Stimulated activated CD8-positive, alpha-beta memory T cell treated with anti-CD3 and anti-CD28 coated beads, Interleukin-4, amount 100 ng/mL, for 48 hours (primary cell): ENCODE measurements at places on chromosomes 2 and 18.
A peak's percentile ranks its signal among the peaks of the same experiment; 100 is the strongest.

DNA sequence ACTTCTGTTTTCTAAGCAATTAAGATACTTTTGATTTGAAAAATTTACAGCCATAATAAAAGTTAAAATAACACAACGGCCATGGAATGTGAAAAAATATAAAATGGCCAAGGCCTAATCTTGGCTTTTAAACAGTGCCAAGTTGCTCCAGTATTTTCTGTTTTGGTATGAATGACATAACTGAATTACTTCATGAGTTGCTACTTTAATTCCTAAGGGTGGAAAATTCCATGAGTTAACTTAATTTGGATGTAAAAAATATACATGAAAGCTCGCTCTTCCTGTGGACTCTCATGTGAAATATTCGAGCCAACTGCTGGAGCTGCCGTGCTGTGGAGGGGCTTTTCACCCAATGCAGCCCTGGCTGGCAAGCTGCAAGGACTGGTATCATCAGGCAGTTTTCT is 286.0 kb upstream of the CCDC68 start:
- no peak for DNase-seq

DNA sequence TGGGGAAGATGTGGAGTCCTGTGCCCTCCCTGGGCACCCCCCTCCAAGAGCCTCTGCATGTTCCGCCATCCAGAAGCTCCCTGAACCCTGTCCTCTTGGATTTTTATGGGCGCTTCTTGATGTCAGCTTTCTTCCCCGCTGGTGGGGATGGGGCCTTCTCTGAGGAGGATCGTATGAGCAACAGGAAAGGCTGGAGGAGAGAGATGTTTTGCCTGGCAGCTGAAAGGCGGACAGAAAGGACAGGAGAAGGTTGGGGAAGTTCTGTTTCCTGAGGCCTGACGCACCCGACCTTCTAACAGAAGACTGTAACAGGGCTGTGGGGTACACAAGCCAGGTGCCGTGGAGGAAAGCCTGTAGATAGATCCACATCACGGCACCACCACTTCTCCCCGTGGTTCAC is 238.8 kb downstream of the LDLRAD4 start:
- DNase-seq = no peak

- no peak for DNase-seq
Measured at GRCh38 chr18:31189757-31190156, 27.1 kb upstream of the DSC1 start.

GRCh38 chr2:88698027-88698413 is 6.5 kb downstream of the RPIA start:
- DNase-seq = no peak

DNA sequence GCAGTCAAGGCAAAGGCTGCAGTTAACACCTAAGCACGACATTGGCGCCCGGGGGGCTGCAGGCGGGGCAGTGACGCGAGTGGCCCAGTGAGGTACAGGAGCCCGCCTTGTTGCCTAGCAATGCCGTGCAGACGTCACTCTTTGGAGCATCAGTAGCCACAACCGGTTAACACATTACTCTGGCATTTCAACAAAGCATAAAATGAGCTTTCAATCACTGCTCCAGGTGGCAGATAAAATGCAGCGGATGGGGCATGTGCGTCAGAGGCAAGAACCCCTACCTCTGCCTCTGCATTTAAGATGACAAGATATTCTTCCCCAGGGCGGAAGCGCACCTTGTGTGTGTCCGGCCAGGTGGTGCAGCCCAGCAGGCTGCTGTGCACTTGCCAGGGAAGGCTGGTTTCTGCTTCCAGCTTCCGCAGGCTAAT is 139.4 kb downstream of the MTCL1 start:
- no peak for DNase-seq

DNA sequence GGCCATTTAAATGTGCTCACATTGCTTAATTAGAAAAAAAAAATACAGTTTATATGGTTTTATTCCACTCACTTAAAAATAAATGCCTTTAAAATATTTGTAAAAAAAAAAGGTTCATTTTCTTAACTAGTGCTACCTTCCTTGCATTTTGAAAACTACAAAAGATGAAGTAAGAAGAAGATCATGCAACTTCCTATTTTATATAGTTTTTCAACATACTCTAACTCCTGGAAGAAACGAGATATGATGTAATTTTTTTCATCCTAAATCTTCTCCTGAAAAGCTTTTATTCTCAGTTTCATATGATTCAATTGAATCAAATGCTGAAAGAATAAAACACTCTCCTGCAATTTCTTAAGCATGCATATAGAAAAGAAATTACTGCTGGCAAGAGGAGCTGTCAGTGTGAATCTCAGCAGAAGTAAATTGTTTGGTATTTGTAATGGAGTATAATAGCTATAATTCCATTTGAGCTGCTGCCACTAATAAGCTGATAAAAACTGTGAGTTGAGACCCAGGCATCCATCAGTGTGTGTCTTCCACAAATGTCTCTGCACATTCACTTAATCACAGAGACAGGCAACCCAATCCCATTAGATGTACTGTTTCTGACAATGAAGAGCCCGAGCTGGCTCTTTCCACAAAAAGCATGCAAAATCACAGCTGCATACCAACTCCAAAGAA is 3.7 kb downstream of the FTCDNL1 start:
- no peak for DNase-seq

GRCh38 chr18:69889009-69889408 is 58.7 kb downstream of the CD226 start:
- DNase-seq = no peak

DNA sequence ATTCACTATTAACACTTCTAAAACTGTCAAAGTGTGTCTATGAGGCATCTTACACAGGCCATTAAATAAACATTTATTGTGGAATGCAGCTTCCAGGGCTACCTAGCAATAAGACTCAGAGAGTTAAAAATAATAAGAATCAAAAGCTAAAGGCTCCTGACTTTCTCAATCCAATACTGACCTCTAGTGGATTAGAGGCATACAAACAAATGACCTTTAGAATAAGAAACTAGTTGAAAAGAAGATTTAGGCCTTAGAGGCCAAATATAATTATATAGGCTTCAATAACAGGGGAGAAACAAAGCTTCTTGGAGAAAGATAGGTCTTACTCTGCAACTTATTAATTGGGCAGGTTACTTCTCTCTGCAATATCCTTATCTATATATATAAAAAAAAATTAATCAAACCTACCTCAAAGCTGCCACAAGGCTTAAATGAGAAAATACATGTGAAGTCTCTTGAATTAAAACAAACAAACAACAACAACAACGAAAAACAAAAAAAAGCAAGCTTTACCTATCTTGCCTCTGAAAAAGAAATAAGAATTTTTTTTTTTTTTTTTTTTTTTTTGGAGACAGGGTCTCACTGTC is 246.1 kb downstream of the EXOC6B start:
- no peak for DNase-seq

GRCh38 chr2:38375696-38376345 is 1.3 kb downstream of the ATL2 start:
- DNase-seq = no peak

DNA sequence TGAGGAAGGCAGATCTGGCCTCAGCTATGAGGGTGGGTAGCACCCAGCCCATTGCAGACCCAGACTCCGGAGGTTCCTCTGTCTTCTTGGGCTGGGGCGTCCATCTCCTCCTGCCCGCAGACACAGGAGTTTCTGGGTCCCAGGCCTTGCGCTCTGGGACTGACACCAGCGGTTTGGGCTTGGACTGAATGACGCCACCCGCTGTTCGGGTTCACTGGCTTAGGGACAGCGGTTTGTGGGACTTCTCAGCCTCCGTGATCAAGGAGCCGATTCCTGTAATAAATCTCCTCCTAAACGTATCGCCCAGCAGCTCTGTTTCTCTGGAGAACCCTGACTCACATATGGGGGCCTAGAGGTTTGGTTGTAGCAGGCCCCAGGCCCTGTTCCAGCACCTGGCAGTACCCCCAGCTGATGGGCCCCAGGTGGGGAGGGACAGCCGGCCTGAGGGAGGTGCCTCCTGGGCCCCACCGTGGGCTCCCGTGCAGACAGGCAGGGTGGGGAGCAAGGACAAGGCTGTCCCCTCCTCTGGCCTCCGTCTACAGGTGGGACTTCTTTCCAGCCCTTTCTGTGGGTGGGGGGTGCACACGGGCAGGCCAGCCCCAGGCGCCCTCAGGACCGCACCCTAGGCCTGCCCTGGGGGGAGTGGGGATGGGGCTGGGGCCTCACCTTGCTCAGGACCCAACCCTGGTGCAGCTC is 4.5 kb upstream of the AQP12A start:
- DNase-seq = no peak

DNA sequence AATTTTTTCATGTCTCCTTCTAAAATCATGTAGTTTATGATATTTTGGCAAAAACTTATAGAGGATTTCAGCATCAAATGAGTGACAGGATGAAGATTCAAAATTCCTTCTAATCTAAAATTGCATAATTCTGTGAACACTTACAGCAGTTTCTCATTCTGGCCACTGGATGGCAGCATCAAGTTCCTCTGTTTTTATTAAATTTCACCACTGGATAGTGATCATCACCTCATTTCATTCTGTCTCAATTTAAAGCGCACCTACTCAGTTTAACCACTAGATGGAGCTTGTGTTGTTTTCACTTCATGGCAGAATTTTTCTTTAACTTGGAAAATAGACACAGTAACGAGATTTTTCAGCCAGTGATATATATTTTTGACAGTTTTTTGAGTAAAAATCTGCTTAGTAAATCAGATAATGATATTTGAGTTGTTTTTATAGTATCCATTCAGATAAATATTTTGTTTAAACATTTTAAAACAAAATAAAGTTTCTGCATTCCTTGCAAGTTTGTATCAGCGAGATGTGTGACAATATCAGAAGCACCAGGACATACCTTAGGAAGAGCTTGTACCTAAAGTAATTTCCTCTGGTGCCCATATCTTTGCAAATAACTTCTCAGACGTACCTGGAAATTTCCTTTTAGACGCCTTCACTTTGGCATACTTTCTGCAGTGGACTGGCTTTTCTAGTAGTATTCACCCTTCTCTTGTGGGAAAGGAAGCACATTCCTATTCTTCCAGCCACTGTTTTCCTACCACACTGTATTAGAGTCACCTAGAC is 94.7 kb upstream of the ARHGAP15 start:
- DNase-seq = peak; percentile 60

DNA sequence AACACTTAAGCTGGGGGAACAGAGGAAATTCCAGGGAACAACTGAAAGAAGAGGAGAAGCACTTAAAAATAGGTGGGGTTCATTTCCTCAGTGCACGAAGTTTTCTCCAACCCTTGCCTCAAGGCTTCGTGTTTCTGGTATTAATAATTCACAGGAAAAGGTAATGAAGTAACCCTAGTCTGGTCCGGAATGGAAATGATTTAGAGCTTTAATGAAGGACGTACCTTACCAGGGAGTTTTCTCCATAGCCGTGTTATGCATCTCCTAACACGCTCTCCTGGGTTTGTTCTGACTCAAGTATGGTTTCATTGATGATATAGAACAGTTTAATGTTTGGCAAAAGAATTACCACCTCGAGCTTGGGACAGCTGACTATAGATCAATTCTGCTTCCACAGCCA is 214.2 kb downstream of the MTX2 start:
- no peak for DNase-seq

- DNase-seq = no peak
Measured at GRCh38 chr18:79754022-79754761, 43.5 kb upstream of the KCNG2 start.

DNA sequence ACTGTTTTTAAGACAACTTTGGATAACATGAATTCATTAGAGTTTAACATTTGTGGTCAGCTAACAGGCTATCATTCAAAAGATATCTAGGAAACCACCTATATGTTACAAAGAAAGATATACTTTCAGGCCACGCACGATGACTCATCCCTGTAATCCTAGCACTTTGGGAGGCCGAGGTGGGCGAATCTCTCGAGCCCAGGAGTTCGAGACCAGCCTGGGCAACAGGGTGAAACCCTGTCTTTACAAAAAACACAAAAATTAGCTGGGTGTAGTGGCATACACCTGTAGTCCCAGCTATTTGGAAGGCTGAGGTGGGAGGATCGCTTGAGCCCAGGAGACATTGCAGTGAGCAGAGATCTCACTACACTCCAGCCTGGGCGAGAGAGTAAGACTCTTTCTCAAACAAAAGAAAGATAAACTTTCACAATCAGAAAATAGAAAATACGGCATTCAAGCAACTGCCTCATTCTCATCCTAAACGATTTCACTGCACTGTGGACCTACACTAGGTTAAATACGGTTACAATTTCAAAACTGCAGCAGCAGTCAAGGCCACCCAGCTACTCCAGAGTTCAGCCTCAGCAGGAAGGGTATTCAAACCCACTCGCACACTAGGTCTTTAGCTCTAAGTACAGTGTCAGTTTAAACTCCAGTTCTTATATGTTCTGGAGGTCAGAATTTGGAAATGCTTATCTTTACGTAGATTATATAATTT is 250.0 kb upstream of the SLC39A10 start:
- DNase-seq = no peak

DNA sequence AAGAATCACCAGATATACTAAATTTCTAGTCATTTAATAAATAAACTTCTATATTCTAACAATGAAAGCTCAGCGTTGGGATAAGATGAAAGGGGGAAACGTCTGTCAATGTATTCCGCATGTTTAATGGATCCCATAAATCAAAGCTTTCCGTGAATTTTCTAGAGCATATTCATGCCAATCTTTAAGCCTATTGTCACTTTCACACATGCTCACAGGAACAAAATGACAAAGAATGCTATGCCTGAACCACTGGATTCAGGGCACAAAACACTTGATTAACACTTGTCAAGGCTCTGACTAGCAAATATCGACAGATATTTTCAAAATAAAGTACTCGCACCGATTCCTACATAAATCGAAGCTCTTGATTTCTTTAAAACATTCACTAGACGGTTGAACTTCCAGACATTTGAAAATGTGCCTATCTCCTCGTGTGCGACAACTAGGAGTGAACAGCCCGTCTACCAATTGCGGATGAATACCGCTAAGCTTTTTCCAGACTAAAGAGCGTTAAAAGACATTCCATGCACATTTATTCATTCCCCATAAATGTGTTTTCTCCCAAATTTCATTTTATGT is 1.8 kb downstream of the TLK1 start:
- no peak for DNase-seq

GRCh38 chr2:50480507-50480906 is 551.4 kb downstream of the NRXN1 start:
- no peak for DNase-seq

DNA sequence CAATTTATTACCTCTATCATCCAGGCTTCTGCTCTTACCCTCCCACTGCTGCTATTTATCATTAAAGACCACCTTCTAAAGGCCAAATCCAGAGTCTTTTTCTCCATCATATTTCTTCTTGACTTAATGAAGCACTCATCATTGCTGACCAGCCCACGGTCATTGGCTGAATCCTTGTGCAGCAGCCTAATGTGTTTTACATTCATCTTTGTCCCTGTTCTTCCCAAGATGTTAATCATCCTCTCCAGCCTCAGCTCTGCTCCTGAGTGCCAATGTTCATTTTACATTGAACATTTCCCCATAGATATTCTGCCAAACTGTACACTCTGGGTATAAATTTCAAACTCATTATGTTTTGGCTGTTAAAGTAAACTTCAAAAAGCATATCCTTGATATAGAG is 373.6 kb downstream of the NUP35 start:
- DNase-seq = no peak

DNA sequence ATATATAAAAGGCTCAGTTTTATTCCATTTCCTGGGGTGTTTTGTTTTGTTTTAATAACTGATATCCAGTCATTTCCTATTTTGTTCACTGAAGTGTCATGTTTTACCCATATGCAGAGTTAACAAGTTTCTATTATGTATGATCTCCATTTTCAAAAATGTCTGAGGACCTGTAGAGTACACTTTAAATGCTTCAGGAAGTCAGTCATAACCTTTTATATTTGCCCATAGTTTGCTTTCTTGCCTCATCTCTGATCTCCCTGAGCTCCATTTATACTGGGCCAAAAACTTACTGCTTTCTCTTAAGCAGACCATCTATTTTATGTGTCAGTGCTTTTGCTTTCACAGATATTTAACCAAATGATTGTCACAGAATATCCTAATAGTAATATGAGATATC is 278.7 kb downstream of the MBD5 start:
- no peak for DNase-seq

- DNase-seq = no peak
Measured at GRCh38 chr2:147595200-147595599, 249.6 kb upstream of the ACVR2A start.
